ENCODE measurements at places on chromosomes 7 and 10.

GRCh38 chr7:4523873-4524272 is 158.2 kb upstream of the FOXK1 start:
- no peak for DNase-seq

- no peak for DNase-seq
Measured at GRCh38 chr7:114949231-114949630, 27.3 kb downstream of the MDFIC start.

- peak; percentile 36 for DNase-seq
Measured at GRCh38 chr10:71531485-71532446, 135.0 kb downstream of the CDH23 start.

DNA sequence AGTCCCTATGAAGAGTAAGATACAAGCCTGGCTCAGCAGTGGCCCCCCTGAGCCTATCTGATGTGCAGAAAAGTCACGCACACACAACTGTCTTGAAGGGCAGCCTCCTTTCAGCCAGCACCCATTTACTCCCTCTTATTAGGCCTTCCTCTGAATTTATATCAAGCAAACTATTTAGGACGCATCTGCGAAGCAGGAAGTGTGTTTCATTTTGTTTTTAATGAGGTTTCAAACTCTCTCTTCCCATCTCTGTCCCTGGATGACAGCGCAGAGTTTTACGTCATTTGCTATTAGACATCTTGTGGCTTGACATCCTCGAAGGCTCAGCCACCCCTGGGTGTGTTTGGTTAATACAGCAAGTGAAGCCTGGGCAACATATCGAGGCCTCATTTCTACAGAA is 79.5 kb downstream of the CUX1 start:
- no peak for DNase-seq

GRCh38 chr7:149459540-149460452 is 1.1 kb downstream of the ZNF777 start:
- DNase-seq: no peak

DNA sequence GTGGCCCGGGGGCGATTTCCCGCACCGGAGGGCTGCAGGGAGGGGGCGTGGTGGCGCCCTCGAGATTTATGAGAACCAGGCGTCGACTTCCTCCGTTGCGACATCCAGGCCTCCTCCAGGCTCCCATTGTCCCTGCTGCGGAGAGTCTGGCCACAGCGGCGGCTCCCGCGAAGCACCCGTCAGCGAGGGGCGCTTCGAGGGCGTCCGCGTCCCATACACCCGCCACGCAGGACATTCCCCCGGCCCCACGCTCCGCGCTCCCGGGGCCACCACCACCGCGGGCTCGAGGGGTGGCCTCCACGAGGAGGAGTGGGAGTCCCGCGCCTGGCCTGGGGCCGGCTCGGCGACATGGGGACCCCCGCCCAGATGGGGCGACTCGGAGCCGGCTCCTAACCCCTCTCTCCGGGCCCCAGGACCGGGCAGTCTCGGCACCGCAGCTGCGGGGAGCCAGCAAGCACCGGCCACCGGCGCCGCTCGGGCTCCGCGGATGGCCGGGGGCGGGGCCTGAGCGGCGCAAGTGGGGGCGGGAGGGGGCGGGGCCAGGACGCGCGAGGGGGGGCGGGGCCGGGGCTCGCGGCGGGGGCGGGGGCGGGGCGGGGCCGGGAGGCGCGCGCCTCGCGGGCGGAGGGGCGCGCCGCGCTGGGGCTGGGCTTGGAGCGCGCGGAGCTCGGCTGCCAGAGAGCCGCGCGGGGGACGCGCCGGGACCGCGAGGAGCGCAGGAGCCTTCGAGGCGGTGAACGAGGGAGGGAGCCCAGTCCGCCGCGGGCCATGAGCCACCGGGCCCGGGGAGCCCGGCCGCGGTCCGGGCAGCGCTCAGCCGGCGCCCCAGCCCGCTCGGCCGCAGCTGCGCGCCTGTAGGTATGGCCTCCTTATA is at the start of gene SH2B2:
TSS of gene SH2B2 (plus strand) at position 632 of the 874 bp plus-strand sequence. CDS start 13,683 bp downstream, outside the sequence.
- DNase-seq: peak; percentile 30

- DNase-seq: no peak
Measured at GRCh38 chr7:159023206-159023605, 121.5 kb downstream of the VIPR2 start.

- no peak for DNase-seq
Measured at GRCh38 chr7:157579425-157579824, 242.6 kb downstream of the DNAJB6 start.

DNA sequence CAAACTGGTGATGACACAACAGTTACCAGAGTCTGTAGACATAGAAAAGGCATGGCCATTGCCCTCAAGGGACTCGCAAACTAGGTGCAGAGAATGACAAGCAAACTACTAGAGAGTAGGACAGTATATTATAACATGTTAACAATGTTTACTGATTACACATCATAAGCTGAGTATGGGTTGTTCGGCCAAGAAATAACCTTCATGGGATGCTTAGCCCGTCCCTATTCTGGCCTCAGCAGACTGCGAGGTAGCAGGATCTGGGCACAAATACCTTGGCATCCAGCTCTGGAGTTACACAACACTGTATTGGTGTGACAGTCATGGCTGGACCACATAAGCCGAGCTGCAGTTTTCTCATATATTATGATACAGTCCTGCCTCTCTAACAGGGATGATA is 51.4 kb downstream of the ABCB4 start:
- DNase-seq: no peak

- DNase-seq: no peak
Measured at GRCh38 chr7:69090936-69091335, 507.3 kb upstream of the AUTS2 start.

DNA sequence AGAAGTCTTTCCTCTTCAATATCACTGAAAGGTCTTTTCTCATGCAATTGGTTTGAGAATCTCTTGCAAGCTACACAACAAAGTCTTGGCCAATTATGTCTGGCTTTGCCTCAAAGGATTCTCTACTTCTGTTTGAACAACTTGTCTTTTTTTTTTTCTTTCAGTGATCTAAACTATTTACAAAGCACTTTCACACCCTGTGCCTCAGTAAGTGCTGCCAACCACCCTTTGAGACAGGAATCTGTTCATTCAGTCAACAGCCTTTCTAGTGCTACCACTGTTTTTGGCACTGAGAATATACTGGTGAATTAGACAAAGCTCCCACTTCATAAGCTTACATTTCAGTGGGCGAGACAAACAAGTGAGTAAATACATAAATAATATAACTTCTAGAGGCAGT is 26.9 kb upstream of the SDK1 start:
- DNase-seq: no peak

DNA sequence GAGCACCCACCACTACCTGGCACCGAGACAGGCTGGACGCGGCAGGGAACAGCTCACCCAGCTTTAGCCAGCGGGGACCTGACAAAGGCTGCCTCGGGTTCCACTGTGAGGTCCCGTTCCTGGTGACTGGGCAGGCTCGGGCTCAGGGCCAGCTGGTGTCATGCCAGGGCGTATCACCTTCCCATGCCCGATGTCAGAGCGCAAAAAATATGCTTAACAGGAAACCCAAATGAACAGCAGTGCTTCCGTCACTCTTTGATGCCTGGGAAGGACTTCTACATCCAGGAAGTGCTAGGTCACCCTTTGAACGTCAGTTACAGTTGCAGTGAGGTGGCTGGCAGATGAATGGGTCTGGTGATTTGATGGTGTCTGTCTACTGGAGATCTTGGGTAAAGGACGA is 106.0 kb downstream of the ADARB2 start:
- DNase-seq: no peak

DNA sequence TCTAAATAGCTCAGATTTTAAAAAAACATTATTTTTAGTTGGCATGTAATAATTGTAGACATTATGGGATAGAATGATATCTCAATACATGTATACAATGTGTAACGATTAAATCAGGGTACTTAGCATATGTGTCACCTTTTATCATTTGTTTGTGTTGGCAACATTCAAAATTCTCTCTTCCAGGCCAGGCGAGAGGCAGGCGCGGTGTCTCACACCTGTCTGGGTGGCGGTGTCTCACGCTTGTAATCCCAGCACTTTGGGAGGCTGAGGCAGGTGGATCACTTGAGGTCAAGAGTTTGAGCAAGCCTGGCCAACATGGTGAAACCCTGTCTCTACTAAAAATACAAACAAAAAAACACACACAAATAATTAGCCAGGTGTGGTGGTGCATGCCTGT is 151.7 kb downstream of the RTKN2 start:
- DNase-seq: no peak

GRCh38 chr10:52437205-52437646 is 123.1 kb downstream of the DKK1 start:
- DNase-seq: no peak

DNA sequence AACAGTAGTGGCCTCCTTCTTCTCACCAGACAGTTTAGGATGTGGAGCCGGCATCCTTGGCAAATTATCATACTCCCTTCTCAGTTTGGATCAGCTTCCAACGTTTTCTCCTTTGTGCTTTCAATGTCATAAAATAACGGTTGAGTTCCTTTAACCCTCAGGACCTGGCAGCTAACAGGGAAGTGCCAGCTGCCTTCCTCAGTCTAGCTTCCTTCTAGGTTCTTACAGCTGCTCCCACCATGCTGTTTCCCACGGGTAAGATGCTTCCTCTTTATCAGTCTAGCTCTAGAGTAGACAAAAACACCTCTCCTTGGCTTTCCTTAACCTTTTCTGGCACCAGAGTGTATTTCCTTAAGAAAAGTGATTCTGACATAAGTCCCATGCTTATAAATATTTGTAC is 33.2 kb downstream of the BLVRA start:
- no peak for DNase-seq

DNA sequence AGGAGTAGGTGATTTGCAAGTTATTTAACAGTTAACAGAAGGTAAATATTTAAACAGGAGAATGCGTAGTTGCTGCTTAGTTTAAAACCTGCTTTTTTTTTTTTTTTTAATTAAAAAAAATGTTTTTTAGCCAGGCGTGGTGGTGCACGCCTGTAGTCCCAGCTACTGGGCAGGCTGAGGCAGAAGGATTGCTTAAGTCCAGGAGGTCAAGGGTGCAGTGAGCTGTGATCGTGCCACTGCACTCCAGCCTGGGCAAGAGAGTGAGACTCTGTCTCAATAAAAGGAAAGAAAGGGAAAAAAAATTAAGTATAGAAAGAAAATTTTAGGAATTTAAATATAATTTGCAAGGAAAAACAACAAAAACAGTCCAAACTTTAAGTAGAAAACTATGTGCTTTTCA is 71.6 kb downstream of the BTRC start:
- DNase-seq: no peak

GRCh38 chr10:112434988-112435619 is 11.6 kb downstream of the ZDHHC6 start:
- no peak for DNase-seq

- DNase-seq: no peak
Measured at GRCh38 chr7:89049043-89049442, 253.5 kb upstream of the TEX47 start.

DNA sequence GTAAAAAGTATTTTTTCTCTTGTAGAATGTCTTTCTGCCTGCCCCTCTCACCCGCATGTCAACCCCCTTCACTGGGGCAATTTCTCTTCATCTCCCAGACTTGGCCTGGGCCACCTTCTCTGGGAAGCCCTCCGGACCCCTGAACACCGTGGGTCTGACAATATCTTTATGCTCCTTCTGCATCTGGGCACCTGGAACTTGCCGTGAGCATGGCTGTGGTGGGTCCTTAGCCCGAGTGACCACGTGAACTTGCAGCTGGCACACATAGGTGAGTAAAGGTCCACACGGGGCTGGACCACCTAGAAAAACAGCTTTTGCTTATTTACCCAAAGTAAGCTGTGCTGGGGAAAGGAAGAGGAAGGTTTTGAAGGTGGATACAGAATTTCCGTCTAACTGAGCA is 600.2 kb downstream of the DNAJB6 start:
- DNase-seq: no peak

GRCh38 chr7:156236181-156236889 is 404.2 kb upstream of the RNF32 start:
- DNase-seq: no peak

DNA sequence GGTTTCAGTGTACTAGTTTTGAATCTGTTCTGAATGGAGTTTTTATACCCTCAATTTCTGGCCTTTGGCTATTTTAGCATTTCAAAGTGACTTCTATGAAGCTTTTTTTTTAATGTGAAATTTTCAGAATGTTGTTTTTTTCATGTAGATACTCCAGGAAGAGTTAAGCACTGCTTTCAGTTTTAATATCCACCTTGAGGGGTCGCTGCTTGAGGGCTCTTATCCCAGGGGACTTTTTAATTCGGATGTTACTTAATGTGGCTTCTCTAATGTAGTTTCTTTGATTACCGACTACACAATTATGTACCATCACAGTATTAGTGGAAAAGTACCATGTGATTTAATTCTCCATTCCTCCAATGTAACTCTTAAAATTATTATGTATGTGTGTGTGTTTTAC is 5.2 kb downstream of the IFIT5 start:
- DNase-seq: no peak

Measured in activated CD8-positive, alpha-beta T cell treated with anti-CD3 and anti-CD28 coated beads, Interleukin-2, amount 10 ng/mL, durations not matched to agents 7 days and 5 days (primary cell).